ENCODE measurements at places on chromosomes 6 and 20.

- no peak for DNase-seq
Measured at GRCh38 chr20:50302341-50303057, 111.9 kb downstream of the CEBPB start.

DNA sequence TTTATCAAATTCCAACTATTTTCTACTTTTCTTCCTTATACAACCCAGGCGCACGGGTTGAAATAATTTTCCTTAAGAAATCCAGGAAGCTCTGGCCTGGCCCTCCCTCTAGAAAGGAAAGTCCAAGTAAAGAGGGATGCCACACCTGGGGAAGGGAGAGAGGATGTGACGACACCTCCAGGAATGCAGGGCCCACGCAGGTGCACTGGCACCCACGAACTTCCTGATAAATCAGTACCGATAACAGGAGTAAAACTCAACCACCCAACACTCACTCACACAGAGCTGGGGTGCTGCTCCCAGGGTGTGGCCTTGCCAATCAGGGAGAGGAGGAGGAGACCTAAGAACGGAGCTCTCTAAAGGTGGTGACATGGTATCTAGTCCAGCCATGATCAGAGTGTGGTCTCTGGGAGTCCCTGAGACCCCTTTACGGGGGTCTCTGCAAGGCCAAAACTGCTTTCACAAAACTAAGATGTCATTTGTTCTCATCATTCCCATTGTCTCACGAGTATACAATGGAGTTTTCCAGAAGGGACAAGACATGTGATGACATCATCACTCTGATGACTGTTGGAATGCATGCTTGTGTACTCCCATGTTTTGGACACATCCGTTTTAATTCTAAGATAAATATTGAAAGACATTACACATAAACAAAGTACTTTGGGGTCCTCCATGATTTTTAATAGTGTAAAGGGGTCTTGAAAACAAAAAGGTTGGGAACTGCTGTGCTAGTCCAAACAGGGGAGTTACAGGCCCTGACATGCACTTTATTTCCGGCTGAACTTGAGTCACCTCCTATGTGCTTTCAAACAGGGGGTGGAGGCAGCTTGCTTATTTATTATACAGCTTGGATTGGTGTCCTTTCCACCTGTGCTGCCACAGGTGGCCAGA lies 2.2 kb upstream of the PARD6B start:
- no peak for DNase-seq

GRCh38 chr6:108960601-108961000 lies 112.4 kb downstream of the ARMC2 start:
- no peak for DNase-seq

GRCh38 chr6:151544453-151544852 lies 50.6 kb downstream of the CCDC170 start:
- DNase-seq = no peak

DNA sequence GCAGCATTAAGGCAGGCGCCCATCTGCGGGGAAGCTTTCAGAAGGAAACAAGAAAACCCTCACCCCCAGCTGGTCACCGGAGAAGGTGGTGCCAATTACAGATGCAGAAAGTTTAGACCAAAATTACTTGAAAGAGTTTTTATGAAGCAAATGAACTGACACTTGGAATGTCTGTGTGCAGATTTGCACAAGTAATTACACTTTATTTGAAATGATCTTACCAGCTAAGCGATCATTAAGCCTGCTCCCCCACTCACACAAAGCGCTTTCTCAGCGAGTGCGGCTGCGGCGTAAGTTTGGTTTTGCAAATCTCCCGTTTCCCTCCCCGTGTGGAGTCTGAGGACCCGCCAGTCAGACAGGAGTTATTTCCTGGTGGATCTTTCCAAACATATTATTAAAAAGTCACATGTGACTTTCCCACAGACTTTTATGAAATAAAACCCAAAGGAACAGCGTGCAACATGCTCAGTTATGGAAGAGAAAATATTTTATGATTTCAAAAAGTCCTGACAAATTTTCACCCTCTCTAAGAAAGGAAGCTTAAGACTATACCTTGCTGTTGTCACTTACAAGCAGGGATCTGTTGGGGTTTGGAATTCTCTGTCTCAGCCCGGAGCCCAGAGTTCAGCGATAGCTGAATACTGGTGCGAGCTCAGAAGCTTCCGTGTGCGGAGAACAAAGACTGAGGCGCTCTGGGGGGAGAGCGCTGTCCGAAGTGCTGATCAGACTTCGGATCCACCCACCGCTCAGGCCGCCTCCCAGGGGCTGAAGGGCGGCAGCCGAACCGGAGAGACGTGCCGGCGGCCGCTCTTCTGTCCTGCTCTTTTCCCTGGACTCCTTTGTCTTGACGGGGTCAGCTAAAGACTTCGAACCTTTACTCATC lies 2.7 kb upstream of the MYT1 start:
- DNase-seq = peak; percentile 7

GRCh38 chr6:37630281-37630799 lies 67.3 kb downstream of the MDGA1 start:
- DNase-seq = no peak

DNA sequence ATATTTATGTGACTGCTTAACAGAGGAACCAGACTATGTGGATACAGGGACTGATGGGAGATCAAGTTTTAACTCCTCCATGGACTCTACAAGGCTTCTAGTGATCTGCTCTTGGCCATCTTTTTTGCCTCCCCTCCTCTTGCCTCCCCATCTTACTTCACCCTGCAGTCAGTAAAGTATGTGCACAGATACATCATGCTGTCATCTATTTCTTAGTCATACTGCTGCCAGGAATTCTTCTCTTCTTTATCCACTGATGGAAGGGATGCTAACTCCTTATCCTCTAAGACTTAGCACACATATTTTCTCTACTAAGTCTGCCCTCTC lies 27.6 kb upstream of the FAM83C start:
- DNase-seq = no peak

DNA sequence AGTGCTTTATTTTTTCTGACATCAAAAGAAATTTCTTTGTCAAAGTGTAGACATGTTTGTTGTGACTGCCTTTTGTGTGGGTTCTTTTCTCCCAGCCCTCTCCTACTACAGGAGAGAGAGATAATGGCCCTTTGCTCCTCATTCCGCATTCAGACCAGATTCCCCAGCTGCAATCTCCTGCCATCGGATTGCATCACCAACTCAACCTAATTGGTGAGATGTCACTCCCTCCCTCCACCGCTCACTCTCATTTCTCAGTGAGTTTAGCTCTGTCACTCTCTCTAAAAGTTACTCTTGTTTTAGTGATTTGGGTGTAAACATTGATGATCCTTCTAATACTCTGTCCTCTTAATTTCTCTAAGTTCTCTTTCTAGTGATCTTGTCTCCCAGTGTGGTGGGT lies 22.7 kb downstream of the UTRN start:
- no peak for DNase-seq

GRCh38 chr6:170249817-170250216 lies 41.1 kb downstream of the DLL1 start:
- DNase-seq = no peak

DNA sequence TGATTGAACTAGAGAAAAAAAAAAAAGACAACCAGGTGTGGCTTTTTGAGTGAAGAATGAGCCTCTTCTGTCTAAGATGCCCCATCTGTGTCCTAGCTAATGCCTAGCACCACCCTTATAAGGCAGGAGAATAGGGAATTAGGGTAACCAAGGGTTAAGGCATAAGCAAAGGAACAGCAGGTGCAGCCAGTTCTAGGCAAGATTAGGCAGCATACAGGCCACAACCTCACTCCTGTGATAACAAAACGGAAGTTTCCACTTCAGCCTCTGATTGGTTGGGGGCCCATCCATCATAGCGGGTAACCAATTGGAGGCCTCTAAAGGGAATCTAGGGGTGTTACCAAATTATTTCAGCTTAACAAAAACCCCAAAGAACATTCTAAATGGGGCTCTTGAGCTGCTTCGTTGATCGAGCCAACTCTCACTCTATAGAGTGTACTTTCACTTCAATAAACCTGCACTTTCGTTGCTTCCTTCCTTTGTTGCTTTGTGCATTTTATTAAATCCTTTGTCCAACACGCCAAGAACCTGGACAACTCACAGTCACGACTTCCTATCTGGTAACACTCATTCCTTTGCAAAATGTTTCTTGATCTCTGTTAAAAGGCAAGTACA lies 61.9 kb upstream of the TAGAP start:
- DNase-seq = peak; percentile 90

- no peak for DNase-seq
Measured at GRCh38 chr6:150395388-150396009, 26.7 kb downstream of the IYD start.

- no peak for DNase-seq
Measured at GRCh38 chr6:4805553-4806336, 29.5 kb downstream of the CDYL start.

- DNase-seq = no peak
Measured at GRCh38 chr6:2807342-2808090, 34.1 kb downstream of the SERPINB1 start.

DNA sequence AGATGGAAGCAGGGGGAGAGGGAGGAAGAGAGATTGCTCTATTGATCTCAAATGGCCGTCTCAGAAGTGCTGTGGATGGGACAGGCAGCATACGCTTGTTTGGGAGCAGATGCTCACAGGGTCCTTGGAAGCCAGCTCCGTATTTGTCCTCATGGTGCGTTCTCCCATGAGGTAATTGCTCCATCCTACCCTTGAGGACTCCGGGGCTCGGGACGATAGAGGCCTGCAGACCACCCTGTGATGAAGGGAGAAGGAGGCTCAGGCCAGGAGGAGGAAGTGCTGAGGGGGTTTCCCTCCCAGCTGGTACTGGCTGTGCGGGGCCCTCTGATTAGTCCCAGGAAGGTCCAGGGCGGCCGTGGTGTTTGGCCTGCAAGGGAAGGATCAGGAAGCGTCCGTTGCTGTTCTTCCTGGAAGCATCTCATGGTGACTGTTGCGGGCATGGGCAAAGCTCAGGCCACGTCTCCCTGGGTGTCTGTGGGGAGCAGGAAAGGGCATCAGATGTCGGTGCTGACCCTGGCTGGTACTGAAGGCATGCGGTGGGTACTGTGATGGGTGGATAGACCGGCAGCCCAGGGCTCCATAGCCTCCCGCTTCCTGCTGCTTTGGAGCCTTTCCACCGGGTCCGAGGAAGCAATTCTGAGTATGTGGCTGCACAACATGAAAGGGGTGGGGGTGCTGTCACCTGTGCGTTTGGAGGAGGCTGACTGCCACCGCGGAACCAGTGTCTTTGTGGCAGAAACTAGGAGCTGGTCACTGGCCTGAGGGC lies 158.3 kb downstream of the SYCP2 start:
- DNase-seq = no peak

GRCh38 chr6:13614126-13614925 lies 809 bp upstream of the NOL7 start:
- DNase-seq = no peak

GRCh38 chr20:38129893-38130609 lies 35.0 kb downstream of the TGM2 start:
- DNase-seq = no peak

- DNase-seq = no peak
Measured at GRCh38 chr20:44296011-44296410, 15.0 kb downstream of the FITM2 start.

DNA sequence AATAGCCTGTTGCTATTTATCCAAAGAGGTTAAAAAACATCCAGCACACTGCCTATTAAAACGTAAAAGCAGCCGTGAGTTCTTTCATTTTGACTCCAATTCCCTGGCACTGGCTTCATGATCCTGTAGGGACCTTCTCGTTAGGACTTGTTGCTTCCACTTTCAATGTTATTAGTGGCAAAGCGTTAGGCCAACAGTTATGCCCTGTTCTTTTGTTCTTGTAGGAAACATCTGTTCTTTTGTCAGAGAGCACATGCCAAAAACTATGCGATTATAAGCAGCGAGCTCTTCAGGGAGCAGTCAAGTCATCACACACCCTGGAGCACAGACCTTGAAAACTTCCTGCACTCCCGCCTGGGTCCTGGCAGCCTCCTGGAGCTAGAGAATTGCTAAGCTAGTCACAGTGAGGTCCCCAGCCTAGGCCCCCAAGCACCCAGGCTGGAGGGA lies 609.5 kb upstream of the ARID1B start:
- DNase-seq = no peak

DNA sequence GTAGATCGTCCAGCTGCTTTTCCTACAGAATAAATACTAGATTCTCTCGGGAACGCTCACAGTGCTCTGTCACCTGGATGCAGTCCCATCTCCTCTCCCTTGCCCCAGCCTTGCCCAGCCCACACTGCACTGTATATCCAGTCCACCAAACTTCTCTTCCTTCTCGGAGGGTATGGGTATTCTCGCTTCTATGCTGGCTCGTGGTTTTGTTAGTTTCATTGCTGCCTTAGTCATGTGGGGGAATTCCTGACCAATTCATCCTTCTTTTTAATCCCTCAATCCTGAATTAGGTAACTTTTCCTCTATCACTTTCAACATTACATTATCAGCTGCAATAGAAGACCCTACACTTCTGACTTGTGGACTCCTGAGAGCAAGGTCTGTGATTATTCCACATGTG lies 252.4 kb downstream of the GMDS start:
- DNase-seq = no peak

DNA sequence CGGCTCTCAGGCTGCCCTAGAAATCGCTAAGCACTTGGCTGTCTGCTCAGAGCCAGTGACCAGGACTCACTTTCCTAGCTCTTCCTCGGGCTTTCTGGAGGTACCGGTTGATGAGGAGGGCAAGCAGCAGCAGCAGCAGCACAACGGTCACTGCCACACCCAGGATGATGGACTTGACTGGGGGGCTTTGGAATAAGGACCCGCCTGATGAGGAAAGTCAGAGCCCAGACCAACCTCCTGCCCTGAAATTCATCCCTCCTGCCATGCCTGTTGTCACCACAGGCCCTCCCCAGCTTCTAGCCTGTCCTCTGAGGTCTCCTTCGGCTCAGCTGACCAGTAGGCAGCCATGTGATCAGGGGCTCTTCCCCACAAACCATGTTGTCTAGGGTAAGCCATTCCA lies 16.2 kb downstream of the TREML2 start:
- no peak for DNase-seq

- no peak for DNase-seq
Measured at GRCh38 chr6:376827-377640, 14.5 kb upstream of the IRF4 start.

DNA sequence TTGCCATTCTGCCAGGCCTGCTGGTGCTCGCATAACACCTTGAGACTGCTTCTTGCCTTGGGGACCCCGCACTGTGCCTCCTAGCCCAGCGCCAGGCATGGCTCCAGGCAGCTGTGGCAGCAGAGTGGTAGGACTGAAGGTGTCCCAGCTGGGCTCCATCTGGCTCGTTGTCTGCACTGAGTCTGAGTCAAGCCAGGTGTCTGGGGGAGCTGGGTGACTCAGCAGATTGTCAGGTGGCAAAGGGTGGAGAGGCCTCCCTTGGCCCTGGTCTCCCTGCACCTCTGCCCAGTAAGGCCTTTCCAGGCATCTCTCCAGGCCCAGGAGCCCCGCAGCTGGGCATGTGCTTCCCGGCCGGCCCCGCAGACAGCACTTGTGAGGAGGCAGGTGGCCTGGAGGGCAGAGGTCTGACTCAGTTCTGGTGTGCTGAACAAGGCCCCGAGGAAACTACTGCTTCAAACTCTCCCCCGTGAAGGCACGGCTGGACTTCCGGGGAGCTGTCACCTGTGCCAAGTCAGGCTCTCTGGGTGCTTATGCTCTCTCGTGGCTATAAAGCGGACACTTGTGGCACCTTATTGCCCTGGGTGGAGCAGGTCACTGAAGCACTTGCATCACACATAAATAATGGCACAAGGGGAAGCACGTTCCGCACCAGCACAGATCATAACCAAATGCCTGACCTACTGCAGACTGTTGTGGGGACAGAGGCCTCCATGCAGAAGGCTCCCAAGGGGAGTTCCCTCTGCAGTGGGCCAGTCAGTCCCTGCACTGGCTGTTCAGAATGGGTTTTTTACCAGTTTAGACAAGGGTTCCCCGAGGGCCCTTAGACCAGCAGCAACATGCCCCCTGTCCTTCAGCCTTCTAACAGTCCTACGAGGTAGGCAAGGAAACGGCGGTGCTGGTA lies 27.5 kb downstream of the FOXC1 start:
- no peak for DNase-seq

GRCh38 chr6:13725052-13725451 lies 13.4 kb upstream of the RANBP9 start:
- DNase-seq = no peak
